ENCODE measurements at places on chromosomes 1 and 21.

DNA sequence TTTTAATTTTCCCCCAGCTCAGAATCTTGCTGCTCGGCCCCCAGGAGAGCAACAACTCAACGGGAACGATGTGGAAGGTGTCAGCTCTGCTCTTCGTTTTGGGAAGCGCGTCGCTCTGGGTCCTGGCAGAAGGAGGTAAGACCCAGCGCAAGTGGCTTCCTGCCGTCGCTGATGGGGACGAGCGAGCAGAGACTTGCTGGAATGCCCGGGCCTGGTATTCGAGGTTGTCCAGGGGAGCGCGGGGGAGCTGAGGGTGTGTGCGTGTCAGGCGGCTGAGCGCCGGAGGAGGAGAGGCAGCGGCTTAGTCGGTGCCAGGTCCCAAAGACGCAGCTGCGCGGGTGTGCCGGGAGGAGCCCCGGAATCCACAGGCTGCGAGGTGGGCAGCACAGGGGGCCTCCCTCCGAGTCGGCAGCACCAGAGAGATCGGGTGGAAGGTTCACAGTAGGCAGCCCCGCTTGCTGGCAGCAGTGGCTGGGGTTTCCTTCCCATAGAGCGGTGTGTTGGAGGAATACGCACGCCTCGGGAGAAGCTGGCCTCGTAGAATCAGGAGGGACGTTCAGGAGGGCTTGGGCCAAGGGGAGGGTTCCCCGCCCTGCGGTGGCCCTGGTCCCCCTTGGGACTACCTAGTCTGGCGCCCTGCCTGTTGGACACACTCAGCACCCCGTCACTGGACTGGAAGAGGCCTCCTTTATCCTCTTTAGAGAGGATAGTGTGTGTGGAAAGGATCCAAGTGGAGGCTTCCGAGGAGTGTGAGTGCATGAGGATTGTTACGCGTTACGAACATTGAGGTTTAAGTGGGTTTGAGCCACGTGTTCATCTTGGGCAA is 547 bp downstream of the PDPN start:
- DNase-seq: no peak

DNA sequence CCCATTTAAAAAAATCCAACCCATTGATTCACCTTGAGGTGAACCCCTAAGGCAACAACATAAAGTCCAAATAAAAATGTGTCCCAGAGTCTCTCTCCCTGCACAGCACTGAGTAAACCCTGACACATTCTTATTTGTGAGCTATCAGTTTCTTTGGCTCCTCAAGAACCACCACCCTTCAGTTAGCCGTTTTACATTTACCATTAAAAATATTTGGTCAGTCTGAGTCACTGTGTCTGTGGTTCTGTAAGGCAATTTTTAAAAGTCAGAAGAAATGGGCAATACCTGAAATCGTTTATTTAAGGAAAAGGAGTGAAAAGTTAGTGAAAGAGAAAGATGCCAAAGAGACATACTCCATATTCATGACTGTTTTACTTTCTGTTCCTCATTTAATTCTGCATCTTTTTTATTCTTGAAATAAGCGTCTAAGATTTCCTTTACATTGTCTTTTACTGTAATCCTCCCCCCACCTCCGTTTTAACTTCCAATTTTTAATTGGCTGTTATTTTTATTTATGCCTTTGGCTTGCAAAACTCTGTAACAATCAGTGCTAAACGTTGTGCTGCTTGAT is 91.7 kb upstream of the IVNS1ABP start:
- no peak for DNase-seq

DNA sequence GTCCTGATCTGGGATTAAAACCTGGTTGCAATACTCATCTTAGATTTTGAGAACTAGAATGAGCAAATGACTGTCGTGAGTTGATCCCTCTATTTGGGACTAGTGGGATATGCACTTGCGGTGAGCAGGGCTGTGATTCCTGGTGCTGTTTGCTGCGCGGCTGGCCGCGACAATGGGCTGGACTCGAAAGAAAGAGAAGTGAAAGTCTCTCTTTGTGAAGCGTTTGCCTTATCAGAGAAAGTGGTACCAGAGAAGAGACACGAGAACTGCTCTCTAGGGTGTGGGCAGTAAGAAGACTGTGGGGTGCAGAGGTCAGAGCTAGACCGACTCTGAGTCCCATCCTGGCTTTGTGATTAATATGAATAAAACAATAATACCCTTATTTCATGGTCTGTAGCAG is 8.6 kb downstream of the ST6GALNAC3 start:
- no peak for DNase-seq

DNA sequence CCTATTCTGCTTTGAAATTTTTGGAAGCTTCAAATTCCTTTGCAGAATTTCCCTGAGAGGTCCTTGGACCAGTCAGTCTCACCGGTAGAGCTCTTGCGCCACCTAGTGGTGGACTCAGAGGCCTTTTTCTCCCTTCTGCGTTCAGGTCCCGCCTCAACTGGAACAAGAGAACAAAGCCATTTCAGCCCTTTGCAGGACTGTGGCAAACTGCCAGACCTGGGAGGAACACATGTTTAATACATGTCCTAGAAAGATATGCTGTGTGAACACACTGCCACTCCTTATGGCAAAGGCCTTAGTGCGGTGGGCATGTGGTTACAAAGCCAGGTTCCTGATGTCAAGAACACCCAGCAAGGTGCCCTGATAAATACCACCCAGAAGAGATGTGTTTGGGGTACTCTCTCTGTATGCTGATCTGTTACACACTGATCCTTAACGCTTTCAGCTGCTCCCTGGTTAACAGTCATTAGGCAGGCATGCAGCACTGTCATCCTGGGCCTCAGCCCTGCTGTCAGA is 82.2 kb upstream of the SSX2IP start:
- DNase-seq: peak; percentile 84

- no peak for DNase-seq
Observed at GRCh38 chr1:9212735-9213134, 21.8 kb upstream of the H6PD start.

DNA sequence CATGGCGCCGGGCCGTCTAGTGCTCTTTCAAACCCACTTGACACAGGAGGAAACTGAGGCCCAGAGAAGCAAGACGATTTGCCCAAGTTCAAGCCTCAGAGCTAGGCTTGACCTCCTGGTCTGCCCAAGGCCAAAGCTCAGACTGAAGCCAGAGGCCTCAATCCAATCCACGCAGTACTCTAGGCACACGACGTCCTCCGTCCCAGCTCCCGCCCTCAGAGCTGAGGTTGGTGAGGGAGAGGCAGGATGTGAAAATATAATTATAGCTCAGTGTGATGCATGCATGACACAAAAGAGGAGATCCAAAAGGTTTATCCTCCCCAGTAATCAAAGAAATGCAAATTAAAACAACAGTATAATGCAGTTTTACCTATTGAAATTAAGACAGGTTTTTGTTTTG is 15.5 kb upstream of the ADGRB2 start:
- no peak for DNase-seq

DNA sequence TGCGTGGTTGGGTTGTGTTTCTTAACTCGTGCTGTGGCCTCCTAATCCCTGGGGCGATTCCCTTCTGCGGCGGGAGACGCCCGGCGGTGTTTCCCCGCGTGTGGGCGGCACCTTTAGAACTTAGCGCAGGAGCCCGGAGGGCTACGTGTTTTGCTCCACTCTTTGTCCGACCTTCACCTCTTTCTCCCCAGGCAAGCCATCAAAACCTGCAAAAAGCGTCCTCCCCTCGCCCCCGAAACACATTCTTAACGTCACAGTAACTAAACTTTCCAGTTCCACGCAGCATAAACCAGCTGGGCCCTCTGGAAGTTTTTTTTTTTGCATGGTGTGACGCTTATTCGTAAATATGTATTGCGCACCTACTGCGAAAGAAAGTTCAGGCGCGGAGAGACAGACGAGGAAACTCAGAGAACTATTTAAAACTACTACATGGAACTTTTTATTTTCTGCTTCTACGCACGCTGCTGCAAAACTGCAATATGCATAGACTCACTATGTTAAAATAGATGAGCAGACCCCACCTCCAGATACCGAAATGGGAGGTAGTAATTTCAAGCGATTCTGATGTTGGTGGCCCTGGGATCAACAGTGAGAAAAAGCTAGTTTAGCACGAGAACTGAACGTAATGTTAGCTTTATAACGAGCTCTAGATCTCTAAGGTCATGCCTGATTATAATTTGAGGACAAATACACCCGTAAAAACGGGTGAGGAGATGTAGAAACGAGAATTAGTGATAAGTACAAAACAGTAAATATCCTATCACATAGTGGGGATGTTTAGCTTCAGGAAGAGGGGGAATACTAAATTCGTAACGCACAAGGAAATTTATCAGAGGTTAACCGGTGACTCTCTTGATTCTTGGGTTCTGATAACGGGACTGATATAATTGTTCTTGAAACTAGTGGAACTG is 920 bp downstream of the MTR start:
- DNase-seq: no peak

DNA sequence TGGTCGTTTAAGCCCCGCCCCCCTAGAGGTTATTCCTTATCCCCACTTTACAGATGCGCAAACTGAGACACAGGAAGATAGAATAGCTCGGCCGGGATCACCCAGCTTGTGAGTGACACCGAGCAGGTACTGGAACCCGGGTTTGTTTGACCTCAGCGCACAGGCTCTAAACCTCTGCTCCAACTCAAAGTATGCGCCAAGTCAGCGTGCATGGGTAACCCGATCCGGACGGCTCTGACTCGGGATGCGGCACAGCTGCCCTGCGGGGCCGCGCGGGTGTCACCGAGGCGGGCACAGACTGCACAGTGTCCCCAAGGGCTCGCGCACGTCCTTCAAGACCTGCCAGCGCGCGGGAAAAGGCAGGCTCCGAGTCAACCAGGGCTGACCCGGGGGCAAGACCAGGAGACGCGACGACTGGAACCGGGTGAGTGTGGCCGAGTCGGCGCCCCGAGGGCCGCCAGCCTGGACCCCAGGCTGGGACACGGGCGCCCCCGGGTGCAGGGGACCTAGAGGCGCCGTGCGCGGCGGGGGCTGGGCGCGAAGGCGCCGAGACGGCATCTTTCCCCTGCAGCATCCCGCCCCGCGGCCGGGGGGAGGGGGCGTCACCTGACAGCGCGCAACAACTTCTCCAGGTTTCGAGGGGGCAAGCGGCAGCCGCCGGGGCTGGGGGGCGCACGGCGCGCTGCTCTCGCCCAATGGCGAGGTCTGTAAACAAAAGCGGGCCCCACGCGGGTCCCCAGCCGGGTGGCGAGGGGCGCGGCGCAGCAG is 101.9 kb upstream of the SOD1 start:
- DNase-seq: peak; percentile 54

GRCh38 chr1:119416006-119416640 is 1.2 kb downstream of the HSD3B2 start:
- DNase-seq: no peak

GRCh38 chr21:38660333-38661196 is 145.2 kb upstream of the ETS2 start:
- no peak for DNase-seq

DNA sequence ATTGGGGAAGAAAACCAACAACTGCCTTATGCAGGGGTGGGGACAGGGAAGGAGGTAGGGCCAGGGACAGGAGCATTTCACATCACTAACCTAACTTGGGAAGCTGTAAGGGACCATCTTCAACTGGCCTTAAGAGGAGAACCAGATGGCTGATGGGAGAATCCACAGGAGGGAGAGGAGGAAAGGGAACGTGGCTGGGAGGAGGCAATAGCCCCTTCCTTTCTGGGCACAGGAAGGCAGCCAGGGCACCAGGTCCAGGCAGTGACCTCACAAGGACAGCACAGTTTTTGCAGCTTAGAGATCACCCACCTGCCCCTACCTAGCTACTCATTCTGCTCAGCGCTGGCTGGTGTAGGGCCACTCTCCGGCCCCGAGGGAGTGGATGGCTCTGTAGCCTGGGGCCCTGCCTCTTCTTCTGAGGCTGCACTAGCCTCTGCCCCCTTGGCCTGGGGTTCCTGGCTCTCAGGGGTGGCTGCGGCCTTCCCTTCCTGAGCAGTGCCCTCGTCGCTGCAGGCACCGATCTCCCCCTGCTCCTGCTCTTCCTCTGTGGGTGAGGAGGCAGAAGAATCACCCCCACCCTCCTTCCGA is 1.7 kb downstream of the MARCKSL1 start:
- peak; percentile 25 for DNase-seq

- no peak for DNase-seq
Observed at GRCh38 chr1:64898107-64898861, 68.1 kb downstream of the JAK1 start.

GRCh38 chr21:16264319-16264718 is 534.5 kb downstream of the USP25 start:
- no peak for DNase-seq

GRCh38 chr1:163970699-163971098 is 588.3 kb upstream of the PBX1 start:
- DNase-seq: no peak

- no peak for DNase-seq
Observed at GRCh38 chr1:192629612-192630011, 6.3 kb upstream of the RGS13 start.

DNA sequence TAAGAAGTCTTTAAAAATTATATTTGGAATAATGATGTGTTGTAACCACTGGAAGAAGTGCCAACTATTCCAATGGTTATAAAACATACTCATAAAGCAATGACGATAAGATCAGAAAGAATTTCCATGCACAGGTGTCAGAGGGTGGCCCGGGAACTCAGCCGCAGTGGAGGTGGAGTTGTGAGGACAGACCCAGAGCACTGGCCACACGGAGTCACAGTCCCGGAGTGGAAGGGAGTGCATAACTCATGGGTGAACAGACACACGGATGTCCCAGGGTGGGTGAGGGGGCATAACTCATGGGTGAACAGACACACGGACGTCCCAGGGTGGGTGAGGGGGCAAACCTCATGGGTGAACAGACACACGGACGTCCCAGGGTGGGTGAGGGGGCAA is 2.5 kb downstream of the KRTAP10-4 start:
- DNase-seq: no peak

GRCh38 chr1:236945002-236945401 is 59.2 kb downstream of the MT1HL1 start:
- DNase-seq: no peak

- DNase-seq: no peak
Observed at GRCh38 chr1:192512426-192513162, 63.0 kb upstream of the RGS1 start.

DNA sequence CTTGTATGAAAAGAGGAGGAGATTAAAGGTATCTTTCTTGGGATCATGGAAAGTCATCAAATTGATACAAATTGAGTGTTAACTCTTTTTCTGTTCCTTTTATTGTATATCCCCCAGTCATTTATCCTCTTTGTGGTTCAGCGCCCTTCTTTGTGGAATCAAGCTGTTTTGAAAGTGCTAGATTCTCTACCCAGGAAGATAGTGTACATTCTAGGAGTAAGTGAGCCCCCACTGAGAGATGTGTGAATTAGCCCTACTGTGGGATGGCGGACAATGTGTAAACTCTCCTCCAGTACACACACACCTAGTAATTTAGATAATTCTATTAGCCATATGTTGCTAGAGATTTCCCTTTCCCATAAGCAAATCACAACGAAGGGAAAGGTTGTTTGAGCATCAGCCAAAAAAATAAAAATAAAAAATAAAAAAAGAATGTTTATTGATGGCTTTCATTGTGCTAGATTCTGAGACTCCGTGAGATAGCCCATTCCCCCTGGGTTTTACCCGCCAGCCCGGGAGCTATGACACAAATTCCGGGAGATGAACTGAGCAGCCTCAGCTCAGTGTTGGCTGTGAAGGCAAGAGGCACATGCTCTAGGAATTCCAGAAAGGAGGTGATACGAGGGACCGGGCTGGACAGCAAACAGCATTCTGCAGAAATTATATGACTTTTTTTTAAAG is 378.4 kb upstream of the RUNX1 start:
- DNase-seq: no peak

Measured in activated naive CD4-positive, alpha-beta T cell treated with anti-CD3 and anti-CD28 coated beads, Interleukin-2, amount 10 ng/mL, durations not matched to agents 7 days and 5 days (primary cell).